Dermis microvascular lymphatic vessel endothelial cell (primary cell): ENCODE measurements at places on chromosomes 1 and 21. TPM values are rescaled to one million over a fixed set of nuclear protein-coding genes. Genes with fewer than 3 reads are reported as not detected.

GUCA2A gene
- not detected in 2 replicates for total RNA-seq

CAMTA1 gene
- total RNA-seq = 33.9 and 37.6 TPM in 2 replicates

CNTN2 gene
- not detected in 2 replicates for total RNA-seq

VSIG8 gene
- total RNA-seq = not detected in 2 replicates

TMEM125 gene
- total RNA-seq = not detected in 2 replicates

NES gene
- 38.3 and 55.1 TPM in 2 replicates for total RNA-seq

GSTM5 gene
- 0.25 TPM in 1 of 2 replicates, not detected in the other for total RNA-seq

MATN1 gene
- under 0.01 TPM in 1 of 2 replicates, not detected in the other for total RNA-seq

RGSL1 gene
- not detected in 2 replicates for total RNA-seq

ZNF648 gene
- total RNA-seq = not detected in 2 replicates

PLEKHA6 gene
- 0.89 and 1.5 TPM in 2 replicates for total RNA-seq

CD48 gene
- total RNA-seq = not detected in 2 replicates

RASAL2 gene
- total RNA-seq = 12.6 and 19.1 TPM in 2 replicates

PTPRC gene
- total RNA-seq = not detected in 2 replicates

TTC34 gene
- total RNA-seq = under 0.01 and 0.13 TPM in 2 replicates

KRTAP7-1 gene
- not detected in 2 replicates for total RNA-seq

AIRE gene
- total RNA-seq = not detected in 2 replicates

DNAJC6 gene
- 3.6 and 5.8 TPM in 2 replicates for total RNA-seq

BRINP3 gene
- total RNA-seq = not detected in 2 replicates

CCDC185 gene
- not detected in 2 replicates for total RNA-seq

TDRD5 gene
- 0.13 and 0.51 TPM in 2 replicates for total RNA-seq

OR2T33 gene
- total RNA-seq = not detected in 2 replicates

PARP1 gene
- total RNA-seq = 119 and 136 TPM in 2 replicates

TSSK3 gene
- 0.13 and 0.26 TPM in 2 replicates for total RNA-seq

SPATA46 gene
- total RNA-seq = not detected in 2 replicates

NBPF10 gene
- 0.51 and 0.89 TPM in 2 replicates for total RNA-seq

GPR3 gene
- total RNA-seq = 0.39 and 0.51 TPM in 2 replicates

FNDC10 gene
- 0.39 and 1.3 TPM in 2 replicates for total RNA-seq

SPATA1 gene
- total RNA-seq = 0.13 and 0.38 TPM in 2 replicates

RNF186 gene
- not detected in 2 replicates for total RNA-seq

KCNT2 gene
- under 0.01 and 0.13 TPM in 2 replicates for total RNA-seq

FAF1 gene
- total RNA-seq = 23.7 and 25.0 TPM in 2 replicates

INAVA gene
- under 0.01 TPM in 1 of 2 replicates, not detected in the other for total RNA-seq

SRGAP2 gene
- 56.6 and 67.3 TPM in 2 replicates for total RNA-seq

AKR7A3 gene
- 0.13 and 0.25 TPM in 2 replicates for total RNA-seq

FAAH gene
- total RNA-seq = 0.64 and 1.1 TPM in 2 replicates

BEND5 gene
- 0.77 and 2.3 TPM in 2 replicates for total RNA-seq

SGIP1 gene
- 20.3 and 45.4 TPM in 2 replicates for total RNA-seq

LCE1D gene
- not detected in 2 replicates for total RNA-seq

KRTAP19-1 gene
- total RNA-seq = not detected in 2 replicates

TTC39A gene
- total RNA-seq = 3.5 and 6.3 TPM in 2 replicates

C1orf146 gene
- total RNA-seq = not detected in 2 replicates

GNAT2 gene
- total RNA-seq = 0.13 TPM in 1 of 2 replicates, not detected in the other

FMO4 gene
- total RNA-seq = 0.51 and 0.63 TPM in 2 replicates

CLDN17 gene
- total RNA-seq = not detected in 2 replicates

CCT3 gene
- 495 and 559 TPM in 2 replicates for total RNA-seq
